ENCODE measurements at places on chromosomes 5 and 9. TPM values are rescaled to one million over a fixed set of nuclear protein-coding genes. Genes with fewer than 3 reads are reported as not detected.

Gene IL33
- total RNA-seq: 29.2 TPM

Gene SV2C
- 0.59 TPM for total RNA-seq

Gene NR6A1
- total RNA-seq: 5.3 TPM

Gene F2RL2
- total RNA-seq: under 0.01 TPM

Gene SLC36A2
- total RNA-seq: 0.16 TPM
